Activated CD8-positive, alpha-beta memory T cell treated with anti-CD3 and anti-CD28 coated beads, Interleukin-2, amount 10 ng/mL, durations not matched to agents 7 days and 5 days (primary cell): ENCODE measurements at places on chromosomes 1 and 21. TPM values are rescaled to one million over a fixed set of nuclear protein-coding genes. Genes with fewer than 3 reads are reported as not detected.

- H3K4me3 ChIP-seq: no peak overlapping the region
- H3K27ac ChIP-seq: no peak overlapping the region
- DNase-seq: no peak
- no peaks in the 10 kb centered on the region for H3K27me3 ChIP-seq
These were observed 71.9 kb upstream of the KLHDC7A start for GRCh38 chr1:18408656-18409370.

DNA sequence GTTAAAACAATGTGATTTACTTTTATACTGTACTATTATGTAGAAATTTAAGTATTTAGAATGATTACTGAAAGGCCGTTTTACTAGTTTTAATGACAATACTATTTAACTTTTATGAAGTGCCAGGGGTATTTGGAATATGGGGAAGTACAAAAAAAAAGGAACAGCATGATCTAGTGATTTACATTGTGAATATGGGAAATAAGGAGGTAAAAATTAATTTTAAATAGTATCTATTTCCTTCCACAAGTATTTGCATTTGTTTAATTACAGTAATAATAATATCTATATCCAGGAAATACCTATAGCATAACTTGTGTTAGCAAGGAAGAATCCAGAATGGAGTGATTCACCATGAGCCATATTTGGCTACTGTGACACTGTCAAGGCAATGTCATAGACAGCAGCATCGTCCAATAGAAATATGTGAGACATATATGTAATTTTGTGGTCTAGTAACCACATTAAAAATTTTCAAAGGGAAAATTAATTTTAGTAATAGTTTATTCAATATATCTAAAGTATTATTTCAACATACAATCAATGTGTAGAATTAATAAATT lies 22.0 kb downstream of the CNST start:
- H3K27ac ChIP-seq: no peak overlapping the region
- no peak overlapping the region for H3K4me3 ChIP-seq
- no peak for DNase-seq
- H3K27me3 ChIP-seq: no peaks in the 10 kb centered on the region
- H3K4me1 ChIP-seq: peaks cover 14% of the 10 kb centered on the region

GRCh38 chr1:226739696-226740065 lies 599 bp upstream of the ITPKB start:
- no peak for DNase-seq
- peak overlapping the region; percentile 94 for H3K27ac ChIP-seq
- peaks cover 33% of the 10 kb centered on the region for H3K4me1 ChIP-seq
- peak overlapping the region; percentile 88 for H3K4me3 ChIP-seq
- H3K36me3 ChIP-seq: peaks cover 18% of the 10 kb centered on the region
- no peaks in the 10 kb centered on the region for H3K27me3 ChIP-seq

- no peak for DNase-seq
- no peak overlapping the region for H3K4me3 ChIP-seq
- H3K36me3 ChIP-seq: no peaks in the 10 kb centered on the region
- no peaks in the 10 kb centered on the region for H3K4me1 ChIP-seq
- H3K27me3 ChIP-seq: peaks cover 5% of the 10 kb centered on the region
- no peak overlapping the region for H3K27ac ChIP-seq
These were observed 31.0 kb upstream of the SOX13 start for GRCh38 chr1:204041803-204042505.

GRCh38 chr1:152228831-152229230 lies 4.8 kb upstream of the HRNR start:
- peaks cover 12% of the 10 kb centered on the region for H3K27me3 ChIP-seq
- H3K4me1 ChIP-seq: no peaks in the 10 kb centered on the region
- H3K27ac ChIP-seq: no peak overlapping the region
- DNase-seq: no peak

DNA sequence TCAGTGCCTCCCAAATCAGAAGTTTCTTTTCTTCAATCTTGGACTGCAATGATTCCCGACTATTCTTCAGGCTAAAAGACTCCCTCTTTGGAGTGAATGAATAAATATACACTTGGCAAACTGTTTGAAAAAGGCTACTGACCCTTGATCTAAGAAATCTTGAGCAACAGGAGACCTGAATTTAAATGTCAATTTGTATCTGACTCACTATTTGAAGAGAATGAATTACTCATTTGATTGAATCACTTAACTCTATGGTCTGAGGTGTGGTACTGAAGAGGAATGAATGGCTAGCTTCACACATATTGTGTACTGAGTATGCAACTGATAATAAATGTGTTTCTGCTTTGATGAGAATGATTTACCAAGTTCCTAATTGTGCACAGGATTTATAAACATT lies 4.6 kb upstream of the SMG7 start:
- DNase-seq: no peak
- peaks cover 2% of the 10 kb centered on the region for H3K36me3 ChIP-seq
- peaks cover 14% of the 10 kb centered on the region for H3K27me3 ChIP-seq
- no peak overlapping the region for H3K4me3 ChIP-seq
- no peak overlapping the region for H3K27ac ChIP-seq
- H3K4me1 ChIP-seq: peaks cover 9% of the 10 kb centered on the region

DNA sequence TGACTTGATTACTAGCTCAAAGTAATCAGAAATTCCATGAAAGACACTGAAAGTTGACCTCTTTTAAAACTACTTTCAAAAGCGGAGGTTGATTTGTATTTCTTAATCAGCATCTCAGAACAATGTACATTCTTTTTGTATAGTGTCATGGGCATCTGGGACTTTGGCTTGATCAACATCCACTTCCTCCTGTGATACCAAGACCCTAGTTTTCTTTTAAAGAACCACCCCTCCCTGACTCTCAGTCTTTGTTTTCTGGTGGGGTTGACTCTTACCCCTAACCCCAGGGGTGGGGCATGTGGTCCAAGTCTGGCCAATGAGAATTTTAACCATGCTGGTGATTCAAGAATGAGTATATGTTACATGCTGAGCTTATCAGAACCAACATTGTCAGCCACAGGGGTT lies 21.7 kb upstream of the IRF2BP2 start:
- no peak overlapping the region for H3K4me3 ChIP-seq
- no peaks in the 10 kb centered on the region for H3K27me3 ChIP-seq
- H3K36me3 ChIP-seq: peaks cover 3% of the 10 kb centered on the region
- H3K27ac ChIP-seq: no peak overlapping the region
- H3K4me1 ChIP-seq: peaks cover 3% of the 10 kb centered on the region
- no peak for DNase-seq

- H3K27me3 ChIP-seq: no peaks in the 10 kb centered on the region
- no peak overlapping the region for H3K27ac ChIP-seq
- H3K36me3 ChIP-seq: no peaks in the 10 kb centered on the region
These were observed 83.8 kb upstream of the ACTL8 start for GRCh38 chr1:17671314-17671705.

DNA sequence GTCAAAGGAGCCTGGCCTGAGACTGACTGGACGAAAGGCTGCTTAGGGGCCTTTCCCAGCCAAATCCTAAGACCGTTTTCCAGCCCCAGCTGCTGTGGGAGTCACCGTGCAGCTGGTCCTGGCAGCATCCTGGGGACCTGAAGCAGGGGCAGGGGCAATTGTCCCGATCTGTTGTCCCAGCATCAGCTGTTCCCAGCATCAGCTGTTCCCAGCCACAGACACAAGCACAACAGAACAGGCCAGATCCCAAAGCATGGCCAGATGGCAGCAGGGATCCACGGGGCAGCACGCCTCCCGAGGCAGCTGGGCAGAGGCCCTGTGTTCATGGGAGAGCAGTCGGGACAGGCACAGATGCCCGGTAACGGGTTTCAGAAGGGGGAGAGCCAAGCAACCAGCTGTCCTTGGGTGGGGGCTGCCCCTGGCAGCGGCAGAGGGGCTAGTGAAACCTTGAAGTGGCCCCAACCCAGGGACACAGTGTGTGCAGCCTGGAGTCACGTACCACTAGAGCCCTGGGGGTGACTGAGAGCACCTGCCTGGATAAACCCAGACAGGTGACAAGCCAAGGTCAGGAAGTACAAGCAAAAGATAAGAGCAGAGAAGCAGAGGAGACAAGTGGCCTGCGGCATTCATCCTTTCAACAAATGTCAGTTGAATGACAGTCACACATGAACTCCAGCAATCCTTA lies 13.3 kb downstream of the CELA2B start:
- peaks cover 15% of the 10 kb centered on the region for H3K4me1 ChIP-seq
- H3K27ac ChIP-seq: no peak overlapping the region
- peaks cover 17% of the 10 kb centered on the region for H3K36me3 ChIP-seq
- no peak for DNase-seq

DNA sequence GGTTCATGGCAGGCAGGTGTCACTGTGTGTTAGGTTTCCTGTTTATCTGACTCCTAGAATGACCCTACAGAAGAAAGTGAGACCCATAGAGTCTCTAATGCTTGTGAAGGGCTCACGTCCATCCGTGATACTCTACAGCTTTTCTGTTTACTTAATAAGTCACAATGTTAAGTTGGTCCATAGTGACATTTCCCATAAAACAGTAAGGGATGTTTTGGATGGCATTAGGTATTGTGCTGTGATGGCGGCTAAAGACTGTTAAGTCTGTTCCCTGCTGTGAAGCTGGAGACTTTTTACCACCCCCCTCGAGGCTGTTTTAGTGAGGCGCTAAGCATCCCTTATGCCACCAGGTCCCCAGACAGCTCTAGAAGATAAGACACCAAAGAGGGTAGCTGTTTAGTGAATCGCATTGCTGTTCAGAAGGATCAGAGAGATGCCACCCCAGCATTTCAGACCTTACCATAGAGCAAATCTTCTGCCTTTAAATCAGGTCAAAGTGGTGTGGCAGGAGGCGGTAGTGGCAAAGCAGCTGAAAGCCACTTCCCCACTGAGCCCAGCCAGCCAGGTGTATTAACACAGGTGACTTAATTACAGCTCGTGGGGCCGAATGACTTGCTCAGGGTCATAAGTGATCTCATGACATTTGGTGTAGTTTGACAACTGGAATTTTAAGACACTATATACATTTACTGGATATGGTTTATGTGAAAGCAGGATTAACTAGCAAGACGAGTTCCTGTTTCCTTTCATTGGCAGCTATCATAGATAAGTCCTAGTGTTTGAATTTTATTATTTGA lies 25.0 kb downstream of the SLC37A1 start:
- no peak for DNase-seq
- H3K4me3 ChIP-seq: no peak overlapping the region

GRCh38 chr1:28246427-28246832 lies 10.5 kb downstream of the ATP5IF1 start:
- no peaks in the 10 kb centered on the region for H3K27me3 ChIP-seq
- peak; percentile 73 for DNase-seq
- peak overlapping the region; percentile 100 for H3K27ac ChIP-seq
- H3K4me3 ChIP-seq: peak overlapping the region; percentile 89
- peaks cover 58% of the 10 kb centered on the region for H3K4me1 ChIP-seq
- H3K36me3 ChIP-seq: peaks cover 2% of the 10 kb centered on the region

DNA sequence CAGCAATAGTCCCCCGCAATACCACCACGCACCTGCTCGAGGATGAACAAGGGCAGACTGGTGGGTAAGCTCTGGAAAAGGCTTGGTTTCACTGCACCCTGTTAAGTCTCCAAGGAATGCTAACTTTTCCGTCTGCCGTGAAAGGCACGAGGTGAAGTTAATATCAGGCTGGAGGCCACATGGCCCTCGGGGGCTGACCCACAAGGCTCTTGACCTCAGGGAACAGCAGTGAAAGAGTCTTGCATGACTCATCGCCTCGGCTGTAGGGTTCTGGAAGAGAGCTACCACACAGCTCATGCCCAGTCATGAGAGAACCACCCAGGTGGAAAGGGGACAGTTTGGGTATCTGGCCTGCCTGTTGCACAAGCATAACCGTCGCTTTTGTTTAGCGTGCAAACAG lies 24.7 kb downstream of the SCCPDH start:
- H3K4me1 ChIP-seq: peaks cover 3% of the 10 kb centered on the region
- DNase-seq: no peak
- no peaks in the 10 kb centered on the region for H3K27me3 ChIP-seq
- no peak overlapping the region for H3K4me3 ChIP-seq
- H3K27ac ChIP-seq: no peak overlapping the region

DNA sequence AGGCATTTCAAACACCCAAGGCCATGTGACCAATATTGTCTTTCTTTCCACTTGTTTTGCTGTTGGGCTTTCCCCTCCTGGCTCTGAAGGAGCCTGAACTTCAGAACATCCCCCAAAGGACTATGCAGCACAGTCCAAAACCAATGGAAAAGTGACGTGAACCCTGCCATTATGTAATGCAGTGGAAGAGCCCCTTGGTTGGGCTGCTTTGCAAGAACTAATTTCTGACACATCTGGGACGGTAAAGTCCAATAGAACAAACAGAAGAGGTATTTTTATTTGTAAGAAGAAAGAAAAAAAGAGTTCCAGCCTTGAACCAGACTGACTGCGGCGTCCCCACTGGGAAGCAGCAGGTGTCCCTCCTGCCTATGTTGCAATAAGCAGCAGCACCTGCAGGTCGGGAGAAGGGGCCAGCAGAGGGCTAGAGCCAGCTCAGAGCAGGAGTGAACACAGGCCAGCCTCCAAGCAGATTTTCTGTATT lies 116.7 kb downstream of the CDC7 start:
- no peak for DNase-seq
- H3K36me3 ChIP-seq: no peaks in the 10 kb centered on the region
- H3K27ac ChIP-seq: no peak overlapping the region
- H3K4me1 ChIP-seq: no peaks in the 10 kb centered on the region
- no peak overlapping the region for H3K4me3 ChIP-seq

DNA sequence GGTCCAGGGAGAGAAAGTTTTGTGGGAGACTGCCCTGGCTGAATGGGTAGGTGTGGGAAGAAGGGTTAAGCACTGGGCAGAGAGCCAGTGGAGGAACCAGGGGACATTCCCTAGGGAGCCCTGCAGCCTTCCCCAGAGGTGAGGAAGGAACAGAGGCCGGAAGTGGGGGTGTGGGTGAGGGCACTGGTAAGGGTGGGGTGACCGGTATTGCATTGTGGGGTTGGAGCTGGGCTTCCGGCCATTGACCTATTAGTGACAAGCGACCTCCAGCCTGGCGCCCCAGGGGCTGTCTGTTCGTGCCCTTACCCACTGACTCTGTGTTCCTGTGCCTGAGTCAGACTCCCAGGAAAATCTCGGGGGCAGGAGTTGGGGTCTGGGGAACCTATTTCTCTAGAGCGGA lies 3.5 kb upstream of the TSPAN1 start:
- H3K36me3 ChIP-seq: no peaks in the 10 kb centered on the region
- no peak for DNase-seq
- peaks cover 14% of the 10 kb centered on the region for H3K4me1 ChIP-seq
- H3K4me3 ChIP-seq: no peak overlapping the region
- H3K27ac ChIP-seq: no peak overlapping the region
- peaks cover 22% of the 10 kb centered on the region for H3K27me3 ChIP-seq

Gene PRXL2B
- 26.2 TPM for total RNA-seq

Gene SFPQ
- 402 TPM for total RNA-seq

Gene PEX10
- 12.3 TPM for total RNA-seq

Gene SMIM1
- not detected for total RNA-seq

Gene SAMD13
- 0.73 TPM for total RNA-seq

Gene FYB2
- not detected for total RNA-seq

Gene AMPD1
- total RNA-seq: not detected

Gene RAB42
- total RNA-seq: not detected

Gene CCDC27
- total RNA-seq: not detected

Gene KCNJ9
- total RNA-seq: not detected
